ENCODE measurements at places on chromosomes 7 and 10.

DNA sequence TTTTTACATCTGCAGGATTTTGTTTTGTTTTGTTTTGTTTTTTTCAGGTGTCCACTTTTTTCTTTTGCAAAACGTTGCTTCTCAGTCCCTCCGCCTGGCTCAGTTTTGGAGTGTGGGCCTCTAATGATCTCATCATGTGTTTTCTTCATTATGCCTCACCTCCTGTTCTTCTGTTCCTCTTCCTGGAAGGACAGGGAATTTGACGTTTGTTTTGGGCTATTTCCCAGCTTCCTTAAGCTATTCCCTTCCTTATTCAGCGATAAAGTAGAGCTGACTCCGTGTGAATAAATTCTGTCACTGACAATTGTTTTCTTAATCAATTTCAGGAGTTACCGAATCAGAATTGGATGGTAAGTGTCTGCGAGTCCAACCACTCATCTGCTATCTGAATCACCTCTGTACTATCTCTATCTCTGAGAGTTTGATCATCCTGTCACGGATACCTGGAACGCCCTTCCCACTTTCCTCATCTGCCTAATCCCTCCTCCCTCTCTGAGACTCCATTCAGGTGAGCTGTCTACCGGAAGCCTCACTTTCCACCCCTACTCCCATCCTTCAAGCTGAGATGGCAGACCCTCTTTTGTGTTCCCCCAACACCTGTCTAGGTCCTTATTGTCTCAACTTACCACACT is 218.4 kb downstream of the GATA3 start:
- DNase-seq, result no peak

DNA sequence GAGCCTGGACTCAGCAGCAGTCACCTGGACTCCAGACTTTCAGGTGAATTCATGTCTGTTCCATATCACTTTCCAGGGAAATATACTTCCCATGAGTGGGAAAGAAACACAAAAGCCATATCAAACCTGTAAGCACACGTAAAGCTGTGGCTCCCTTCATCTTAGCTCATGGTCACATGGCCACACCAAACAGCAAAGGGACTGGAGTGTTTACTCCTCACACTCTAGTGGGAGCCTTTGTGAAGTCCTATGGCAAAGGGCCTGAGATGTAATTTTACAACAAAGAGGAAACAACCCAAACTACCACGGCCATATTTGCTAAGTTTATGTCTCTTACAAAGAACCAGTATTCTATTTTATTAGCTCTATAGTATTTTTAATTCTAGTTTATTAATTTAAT is 16.3 kb downstream of the SFTPA1 start:
- DNase-seq, result no peak

DNA sequence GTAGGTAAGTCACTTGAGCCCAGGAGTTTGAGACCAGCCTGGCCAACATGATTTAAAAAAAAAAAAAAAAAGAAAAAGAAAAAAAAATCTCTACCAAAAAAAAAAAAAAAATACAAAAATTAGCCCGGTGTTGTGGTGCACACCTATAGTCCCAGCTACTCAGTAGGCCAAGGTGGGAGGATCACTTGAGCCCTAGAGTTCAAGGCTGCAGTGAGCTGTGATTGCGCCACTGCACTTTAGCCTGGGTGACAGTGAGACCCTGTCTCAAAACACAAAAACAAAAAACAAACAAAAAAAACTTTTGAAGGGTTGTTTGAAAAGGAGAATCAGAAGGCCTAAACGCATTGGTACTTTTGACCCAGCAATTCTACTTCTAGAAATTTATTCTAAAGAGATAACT is 13.7 kb downstream of the TLL2 start:
- DNase-seq, result no peak

DNA sequence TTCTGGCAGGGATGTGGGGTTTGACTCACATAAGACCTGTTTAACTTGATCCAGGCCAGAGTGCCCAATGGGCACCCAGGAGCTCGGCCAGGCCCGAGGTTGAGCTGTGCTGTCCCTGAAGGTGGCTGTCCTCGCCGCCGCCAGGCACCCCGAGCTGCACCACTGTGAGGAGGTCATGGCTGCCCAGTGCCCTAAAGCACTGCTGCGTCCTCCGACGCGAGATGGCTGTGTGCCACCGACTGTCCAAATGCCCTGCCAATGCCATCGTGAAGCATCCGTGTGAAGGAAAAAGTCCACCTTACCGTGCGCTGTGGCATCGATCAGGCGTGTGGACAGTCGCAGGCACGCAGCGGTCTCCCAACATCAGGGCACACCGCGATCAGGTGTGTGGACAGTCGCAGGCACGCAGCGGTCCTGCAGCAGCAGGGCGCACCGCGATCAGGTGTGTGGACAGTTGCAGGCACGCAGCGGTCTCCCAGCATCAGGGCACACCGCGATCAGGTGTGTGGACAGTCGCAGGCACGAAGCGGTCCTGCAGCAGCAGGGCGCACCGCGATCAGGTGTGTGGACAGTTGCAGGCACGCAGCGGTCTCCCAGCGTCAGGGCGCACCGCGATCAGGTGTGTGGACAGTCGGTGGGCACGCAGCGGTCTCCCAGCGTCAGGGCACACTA is 120.3 kb downstream of the VIPR2 start:
- DNase-seq, result no peak

DNA sequence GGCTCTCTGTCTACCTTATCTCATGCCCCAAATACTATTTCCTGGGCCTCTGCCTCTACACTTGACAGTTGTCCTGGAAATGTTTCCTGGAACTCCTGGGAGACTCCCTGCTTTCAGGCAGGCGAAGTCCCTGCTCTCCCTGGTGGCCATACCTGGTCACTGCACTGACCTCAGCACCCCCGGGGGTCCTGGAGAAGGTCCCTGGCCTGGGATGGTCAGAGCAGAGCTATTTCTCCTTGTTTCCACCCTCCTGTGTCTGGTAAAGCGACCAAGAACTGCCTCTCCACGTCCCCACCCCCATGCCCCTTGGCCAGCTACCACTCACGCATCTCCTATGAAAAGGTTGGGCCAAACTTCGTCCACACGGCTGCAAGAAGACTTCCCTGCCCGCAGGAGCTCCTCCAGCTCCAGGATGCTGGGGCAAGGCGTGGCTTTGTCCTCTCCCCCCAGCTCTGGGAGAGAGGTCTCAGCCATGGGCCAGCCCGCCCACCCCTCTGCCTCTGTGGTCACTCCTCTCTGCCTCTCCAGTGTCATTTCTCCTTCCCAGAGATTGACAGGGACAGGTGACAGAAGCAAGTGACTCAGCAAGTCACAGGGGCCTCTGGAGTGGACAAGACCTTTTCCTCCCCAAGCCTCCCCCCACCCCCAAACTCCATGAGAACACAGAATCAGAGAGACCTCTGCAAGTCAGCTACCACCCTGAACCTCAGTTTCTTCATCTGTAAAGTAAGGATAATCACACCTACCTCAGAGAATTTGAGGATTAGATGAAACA is 2.6 kb upstream of the SAMD8 start:
- DNase-seq, result peak; percentile 44

DNA sequence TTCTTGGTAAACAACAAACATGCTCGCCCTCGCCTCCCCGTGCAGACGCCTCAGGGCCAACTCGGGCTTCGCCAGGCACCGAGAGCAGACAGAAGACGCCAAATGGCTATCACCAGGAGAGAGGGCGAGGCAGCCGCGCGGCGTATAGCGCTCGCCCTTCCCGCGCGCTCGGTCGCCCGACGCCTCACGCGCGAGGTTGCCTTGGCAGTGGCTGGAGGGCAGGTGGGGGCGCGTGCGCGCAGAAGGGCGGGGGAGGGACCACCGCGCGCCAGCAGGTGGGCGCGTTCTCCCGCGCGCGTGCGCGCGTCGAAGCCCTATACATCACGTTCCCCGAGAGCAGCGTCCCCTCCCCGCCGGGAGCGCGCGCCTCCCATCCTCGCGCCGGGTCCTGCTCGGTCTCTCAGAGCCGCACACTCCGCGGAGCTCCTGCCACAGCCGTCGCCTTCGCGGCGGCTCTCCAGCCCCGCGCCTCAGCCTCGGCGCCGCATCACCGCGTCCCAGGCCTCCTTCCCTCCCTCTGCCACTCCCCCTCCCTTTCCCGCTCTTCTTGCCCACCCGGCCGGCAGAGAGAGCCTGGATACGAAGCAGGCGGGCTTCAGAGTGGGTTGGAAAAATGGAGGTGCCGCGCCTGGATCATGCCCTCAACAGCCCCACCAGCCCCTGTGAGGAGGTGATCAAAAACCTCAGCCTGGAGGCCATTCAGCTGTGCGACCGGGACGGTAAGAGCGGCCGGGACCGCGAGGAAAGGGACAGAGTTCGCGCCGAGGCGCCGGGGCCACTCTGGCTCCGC is at the start of gene PHYHIPL:
Gene PHYHIPL (plus strand): TSS at position 403 of the 790 bp plus-strand sequence. CDS start 211 bp downstream, at position 614.
- DNase-seq, result no peak

DNA sequence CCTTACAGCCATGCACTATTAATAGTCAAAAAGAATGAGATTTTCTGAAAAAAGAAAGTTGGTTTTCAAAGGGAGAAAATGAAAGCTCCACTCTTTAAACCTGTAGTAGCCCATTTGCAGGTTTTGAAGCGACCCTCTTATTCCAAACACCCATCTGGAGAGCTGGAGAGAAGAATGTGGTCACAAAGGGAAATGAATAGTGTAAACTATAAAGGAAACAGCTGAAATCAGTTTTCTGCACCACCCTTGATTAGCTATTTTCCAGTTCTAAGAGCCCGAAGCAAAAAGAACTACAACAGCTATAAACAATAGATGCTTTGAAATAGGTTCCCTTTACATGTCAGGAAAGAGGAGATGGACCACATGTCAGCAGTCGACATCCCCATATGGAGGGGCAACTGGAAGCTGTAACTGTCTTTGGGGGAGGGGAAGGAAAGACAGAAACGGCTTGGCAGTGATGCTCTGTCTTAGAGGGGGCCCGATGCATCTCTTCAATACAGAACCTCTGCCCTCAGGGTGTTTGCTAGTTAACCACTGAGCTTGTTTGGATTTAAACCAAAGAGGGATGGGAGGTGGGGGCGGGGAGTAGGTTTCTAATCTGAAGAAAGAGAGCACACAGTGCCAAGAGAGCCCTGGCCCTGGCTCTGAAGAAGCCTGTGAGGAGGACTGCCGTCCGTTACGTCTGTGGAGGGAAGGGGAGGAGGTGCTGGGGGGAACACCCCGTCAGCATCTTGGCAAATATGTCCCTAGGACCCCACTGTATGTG is 55.3 kb downstream of the CPVL start:
- DNase-seq, result peak; percentile 4

- no peak for DNase-seq
Observed at GRCh38 chr10:4144817-4145216, 359.8 kb upstream of the KLF6 start.

DNA sequence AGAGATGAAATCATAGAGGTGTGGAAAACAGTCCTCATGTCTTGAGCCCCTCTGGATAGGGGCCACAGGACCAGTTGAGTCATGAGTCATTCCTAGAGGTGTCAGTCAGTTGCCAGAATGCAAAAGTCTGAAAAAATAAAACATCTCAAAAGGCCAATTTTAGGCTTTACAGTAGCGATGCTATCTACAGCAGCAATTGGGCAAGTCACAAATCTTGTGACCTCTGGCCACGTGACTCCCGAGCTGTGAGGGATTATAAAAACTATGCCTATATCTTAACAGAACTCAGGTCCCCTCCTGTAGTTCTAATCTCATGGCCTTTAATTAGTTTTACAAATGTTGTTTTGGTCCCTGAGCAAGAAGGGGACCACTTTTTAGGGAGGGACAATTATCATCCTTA is 15.6 kb upstream of the TAS2R41 start:
- DNase-seq, result no peak

DNA sequence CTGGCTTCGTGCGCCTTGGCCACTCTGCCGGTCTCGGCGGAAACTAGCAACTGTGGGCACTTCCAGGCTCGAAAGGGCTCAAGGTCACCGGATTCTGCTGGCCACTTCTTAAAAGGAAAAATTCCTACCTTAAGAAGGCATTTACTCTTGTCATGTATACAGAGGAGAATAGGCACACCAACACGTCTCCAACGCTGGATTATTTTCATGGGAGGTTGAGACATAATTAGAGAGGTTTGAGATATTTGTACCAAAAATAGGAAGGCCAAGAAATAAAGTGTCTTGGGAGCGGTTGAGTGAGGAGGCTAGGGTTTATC is 4.5 kb upstream of the CYP26A1 start:
- DNase-seq, result no peak

GRCh38 chr7:70237256-70237655 is 639.0 kb downstream of the AUTS2 start:
- DNase-seq, result no peak

Data from CD8-positive, alpha-beta T cell (primary cell).